ENCODE measurements at places on chromosomes 2 and 18.

- DNase-seq, result no peak
These were observed 40.6 kb upstream of the SNED1 start for GRCh38 chr2:240957656-240958365.

GRCh38 chr2:217090024-217090473 lies 230.2 kb upstream of the TNP1 start:
- DNase-seq, result no peak

DNA sequence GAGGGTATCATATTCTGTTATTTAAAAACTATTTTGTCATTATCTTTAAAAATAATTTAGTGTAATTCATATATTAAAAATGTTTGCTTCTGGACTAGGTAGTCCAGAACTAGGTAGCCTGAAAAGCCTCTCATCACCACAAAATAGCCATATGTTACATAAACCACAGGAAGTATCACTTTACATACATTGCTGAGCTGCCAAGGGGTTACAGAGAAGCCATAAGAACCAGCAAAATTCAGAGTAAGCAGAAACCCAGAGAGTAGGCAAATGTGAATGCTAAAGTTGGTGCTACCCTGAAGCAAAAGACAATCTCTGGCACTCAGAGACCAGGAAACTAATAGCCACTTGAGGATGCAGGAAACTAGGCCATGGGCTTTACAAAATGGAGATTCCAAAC lies 60.9 kb downstream of the LOXHD1 start:
- no peak for DNase-seq

GRCh38 chr2:179538406-179539123 lies 273.9 kb upstream of the SESTD1 start:
- peak; percentile 8 for DNase-seq

DNA sequence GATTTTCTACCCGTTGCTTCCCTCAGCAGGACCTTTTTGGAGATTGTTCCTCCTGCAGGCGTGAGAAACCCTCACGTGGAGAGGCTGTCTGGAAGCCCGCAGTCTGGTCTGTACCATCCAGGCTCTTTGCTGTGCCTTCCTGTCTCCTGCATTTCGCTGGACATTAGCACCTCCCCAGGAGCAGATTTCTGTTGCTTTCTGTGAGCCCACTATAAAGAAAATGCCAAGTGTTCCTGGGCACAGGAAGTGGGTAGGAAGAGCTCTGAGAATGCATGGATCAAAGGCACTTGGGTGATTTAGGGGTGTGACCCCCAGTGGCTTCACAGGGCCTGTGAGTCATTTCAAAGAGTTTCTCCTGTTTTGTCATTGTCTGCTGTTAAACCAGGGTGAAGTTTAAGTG lies 27.3 kb downstream of the SPTBN1 start:
- no peak for DNase-seq

DNA sequence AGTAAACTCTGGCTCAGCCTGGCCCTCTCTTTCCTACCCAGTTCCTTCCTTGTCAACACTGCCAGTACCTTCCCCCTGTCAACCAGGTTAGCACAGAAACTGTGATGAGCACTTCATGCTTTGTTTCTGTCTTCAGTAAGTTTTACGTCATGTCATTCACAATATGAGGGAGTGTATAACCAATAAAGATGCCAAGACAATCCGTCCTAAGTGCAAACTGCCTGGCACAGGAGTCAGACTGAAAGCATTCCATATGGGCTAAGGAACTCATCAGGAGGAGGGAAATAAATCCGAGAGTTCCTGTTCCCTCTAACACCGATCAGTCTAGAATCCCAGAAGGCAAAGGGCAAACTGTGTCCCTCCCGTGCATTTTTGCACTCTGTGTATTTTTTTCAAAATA lies 507.2 kb downstream of the CMPK2 start:
- DNase-seq, result no peak

GRCh38 chr2:176774766-176775451 lies 437.7 kb upstream of the HNRNPA3 start:
- DNase-seq, result no peak

DNA sequence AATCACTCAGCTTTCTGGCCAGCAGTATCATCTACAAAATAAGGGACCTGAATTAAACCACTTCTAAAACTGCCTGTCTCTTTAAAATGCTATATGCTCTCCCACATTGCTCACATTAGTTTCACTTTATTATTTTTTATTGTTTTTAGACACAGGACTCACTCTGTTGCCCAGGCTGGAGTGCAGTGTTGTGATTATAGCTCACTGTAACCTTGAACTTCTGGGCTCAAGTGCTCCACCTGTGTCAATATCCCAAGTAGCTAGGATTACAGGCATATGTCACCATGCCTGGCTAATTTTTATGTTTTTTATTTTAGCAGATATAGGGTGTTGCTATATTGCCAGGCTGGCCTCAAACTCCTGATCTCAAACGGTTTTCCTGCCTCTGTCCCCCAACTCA lies 591.3 kb upstream of the ZNF804A start:
- no peak for DNase-seq

- DNase-seq, result peak; percentile 26
These were observed 17.0 kb upstream of the LINC00305 start for GRCh38 chr18:64165906-64166305.

DNA sequence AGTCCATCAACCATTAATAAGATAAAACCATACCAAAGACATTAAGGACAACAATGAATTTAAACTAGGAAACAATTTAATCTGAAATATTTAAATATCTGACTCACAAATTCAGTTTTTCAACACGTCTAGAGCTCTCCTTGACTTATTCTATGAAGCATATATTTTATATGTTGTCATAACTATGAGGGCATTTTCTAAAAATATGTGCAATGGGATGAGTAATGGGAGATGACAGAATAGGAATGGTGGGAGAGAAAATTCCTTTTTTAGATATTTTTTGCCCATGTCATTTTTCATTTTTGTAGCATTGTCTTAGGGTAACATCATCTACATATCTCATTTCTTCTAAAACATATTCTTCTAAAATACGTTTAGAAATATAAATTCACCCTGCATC lies 79.2 kb upstream of the CDH2 start:
- DNase-seq, result no peak

- DNase-seq, result no peak
These were observed 1.2 kb upstream of the UGT1A7 start for GRCh38 chr2:233680361-233681045.

DNA sequence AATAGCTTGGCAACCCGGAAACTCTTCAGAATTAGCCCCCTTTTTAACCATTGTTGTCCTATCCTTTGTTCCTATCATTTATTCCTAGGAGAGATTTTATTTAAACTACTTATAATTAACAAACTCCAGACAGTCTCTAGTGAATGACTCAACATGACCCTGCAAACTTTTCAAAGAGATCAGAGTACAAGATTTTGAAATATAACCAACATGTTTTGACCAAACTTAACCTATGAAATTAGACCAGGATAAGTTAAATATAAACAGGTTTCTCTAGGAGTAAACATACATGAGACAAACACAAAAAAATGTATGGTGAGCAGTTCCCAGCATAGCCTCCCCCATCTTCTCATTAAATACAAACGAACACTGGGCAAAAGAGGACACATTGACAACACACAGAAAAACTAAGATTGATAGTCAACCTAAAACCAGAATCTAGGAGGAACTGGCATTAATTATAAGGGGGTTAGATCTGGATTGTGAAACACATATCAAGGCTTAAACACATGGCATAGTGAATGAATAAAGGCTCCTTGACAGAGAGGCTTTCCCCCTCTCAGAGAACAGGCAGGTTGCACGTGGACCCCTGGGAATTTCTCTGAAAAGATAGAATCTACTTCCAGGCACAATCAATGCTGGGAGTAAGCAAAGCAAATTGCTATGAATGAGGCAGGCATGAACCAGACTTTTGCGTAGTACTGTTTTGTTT lies 284.1 kb downstream of the IRS1 start:
- no peak for DNase-seq

DNA sequence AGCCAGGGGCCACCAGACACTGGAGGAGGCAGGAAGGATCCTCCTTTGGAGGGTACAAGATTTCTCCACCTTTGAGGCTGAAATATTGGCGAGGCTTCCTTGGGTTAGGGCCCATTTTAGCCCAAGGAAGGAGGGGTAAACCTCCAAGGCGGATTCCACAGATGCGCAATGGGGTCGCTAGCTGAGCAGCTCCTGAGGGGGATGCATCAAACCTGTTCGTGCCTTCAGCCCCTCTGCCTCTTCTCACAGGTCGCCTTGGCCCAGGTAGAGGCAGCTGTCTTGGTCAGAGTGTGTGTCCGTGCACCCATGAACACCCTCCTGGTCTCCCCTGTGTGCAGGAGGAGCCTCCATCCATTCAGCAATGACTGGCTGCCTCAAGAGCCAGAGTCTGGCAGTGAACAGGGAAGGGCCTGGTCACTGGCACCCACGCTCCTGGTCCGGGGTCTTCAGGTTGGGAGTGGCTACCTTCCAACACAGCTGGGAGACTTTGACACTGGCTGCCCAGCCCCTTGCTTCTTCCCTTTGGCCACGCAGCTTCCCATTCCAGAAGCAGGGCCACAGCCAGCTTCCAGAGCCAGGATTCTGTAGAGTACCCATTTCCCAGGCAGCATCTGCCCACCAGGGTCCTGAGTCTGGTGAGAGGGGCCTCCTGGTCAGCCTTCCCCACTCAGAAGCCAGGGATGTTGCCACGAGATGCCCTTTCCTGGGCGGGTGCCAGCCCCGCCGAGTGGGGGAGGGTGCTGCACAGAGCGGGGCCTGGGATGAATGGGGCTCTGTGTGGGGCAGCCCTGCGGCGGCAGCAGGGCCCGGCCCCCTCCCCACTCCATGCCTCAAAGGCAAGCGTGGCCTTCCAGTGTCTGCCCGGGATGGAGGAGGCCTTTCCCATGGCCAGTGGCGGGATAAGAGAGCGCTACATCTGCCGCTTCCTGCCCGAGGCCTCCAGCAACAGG lies 95.8 kb upstream of the GPC1 start:
- no peak for DNase-seq

GRCh38 chr2:43099797-43100196 lies 126.6 kb downstream of the ZFP36L2 start:
- no peak for DNase-seq

GRCh38 chr2:33312355-33312754 lies 164.1 kb upstream of the RASGRP3 start:
- DNase-seq, result no peak

DNA sequence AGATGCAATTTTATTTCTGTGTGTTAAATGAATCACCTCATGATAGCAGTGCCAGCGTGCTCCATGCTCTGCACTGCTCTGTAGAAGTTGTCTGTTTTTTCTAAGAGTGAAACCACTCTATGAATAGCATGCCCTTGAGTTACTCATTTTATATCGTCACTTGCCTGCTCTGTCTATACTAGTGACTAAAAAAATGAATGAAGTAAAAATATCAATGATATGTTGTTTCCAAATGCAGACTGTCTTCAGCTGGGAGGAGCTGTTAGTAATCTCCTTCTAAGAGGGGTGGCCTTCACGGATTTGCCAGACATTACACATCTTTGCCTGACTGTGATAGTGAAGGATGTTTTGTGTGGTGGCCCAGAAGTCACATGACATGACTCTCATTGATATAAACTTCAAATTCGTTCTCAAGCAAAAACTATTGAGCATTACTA lies 852.1 kb downstream of the CNTNAP5 start:
- DNase-seq, result no peak

DNA sequence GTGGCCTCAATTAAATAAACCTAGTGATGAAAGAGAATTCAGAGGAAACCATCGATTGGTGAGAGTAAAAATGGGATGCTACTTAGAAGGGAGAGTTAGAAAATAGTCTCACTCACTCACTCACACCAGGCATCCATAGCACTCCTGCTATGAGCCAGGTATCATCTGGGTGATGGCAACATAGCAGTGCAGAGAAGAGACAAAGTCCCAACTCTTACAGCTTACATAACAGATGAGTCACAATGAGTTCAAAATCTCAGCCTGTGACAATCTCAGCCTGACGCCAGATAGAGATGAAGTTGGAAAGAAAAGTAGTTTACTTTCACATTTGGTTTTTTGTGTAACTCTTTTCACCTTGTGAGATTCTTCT lies 55.4 kb upstream of the THOC1 start:
- no peak for DNase-seq

GRCh38 chr2:100902817-100903405 lies 83.0 kb downstream of the NPAS2 start:
- DNase-seq, result peak; percentile 93

GRCh38 chr2:127089478-127090235 lies 17.3 kb downstream of the BIN1 start:
- no peak for DNase-seq

- no peak for DNase-seq
These were observed 18.0 kb downstream of the ANKRD44 start for GRCh38 chr2:197292619-197293018.

DNA sequence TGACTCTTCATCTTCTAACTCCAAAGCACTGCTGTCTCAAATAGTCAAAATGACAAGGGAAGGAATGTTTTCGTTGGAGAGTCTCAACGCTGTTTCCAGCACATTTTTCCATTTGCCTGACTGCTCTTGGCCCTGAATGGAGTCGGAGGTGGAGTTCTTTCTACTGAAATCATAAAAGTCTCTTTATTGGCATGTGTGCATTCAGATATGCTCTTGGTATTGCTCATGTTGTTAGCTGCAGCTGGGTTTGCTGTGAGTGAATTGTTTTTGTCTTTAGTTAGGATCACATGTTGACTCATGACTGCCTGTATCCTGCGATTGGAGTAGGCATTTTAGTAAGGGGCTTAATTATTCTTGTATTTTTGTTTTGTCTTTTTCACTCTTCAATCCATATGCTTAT lies 16.8 kb downstream of the TMEM17 start:
- no peak for DNase-seq

DNA sequence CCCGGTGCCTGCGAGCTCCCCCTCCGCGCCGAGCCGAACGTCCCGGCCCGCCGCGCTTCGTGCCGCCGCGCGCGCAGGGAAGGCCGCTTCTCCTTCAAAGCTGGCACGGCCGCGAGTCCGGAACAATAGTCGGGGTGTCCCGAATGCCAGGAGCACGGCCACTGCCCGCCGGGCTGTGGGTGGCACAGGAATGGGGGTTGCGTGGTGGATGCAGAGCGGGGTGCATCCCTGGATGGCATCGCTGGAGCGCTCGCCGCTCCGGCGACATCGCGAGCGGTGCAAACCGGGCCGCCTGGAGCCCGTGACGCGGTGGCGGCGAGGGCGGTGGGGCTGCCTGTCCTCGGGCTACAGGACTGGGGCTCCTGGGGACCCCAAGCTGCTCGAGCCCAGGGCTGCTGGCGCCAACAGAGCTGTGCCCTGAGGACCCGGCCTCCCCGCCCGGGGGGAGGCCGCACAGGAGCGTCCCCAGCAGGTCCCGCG lies 1.1 kb upstream of the SATB2 start:
- peak; percentile 1 for DNase-seq

DNA sequence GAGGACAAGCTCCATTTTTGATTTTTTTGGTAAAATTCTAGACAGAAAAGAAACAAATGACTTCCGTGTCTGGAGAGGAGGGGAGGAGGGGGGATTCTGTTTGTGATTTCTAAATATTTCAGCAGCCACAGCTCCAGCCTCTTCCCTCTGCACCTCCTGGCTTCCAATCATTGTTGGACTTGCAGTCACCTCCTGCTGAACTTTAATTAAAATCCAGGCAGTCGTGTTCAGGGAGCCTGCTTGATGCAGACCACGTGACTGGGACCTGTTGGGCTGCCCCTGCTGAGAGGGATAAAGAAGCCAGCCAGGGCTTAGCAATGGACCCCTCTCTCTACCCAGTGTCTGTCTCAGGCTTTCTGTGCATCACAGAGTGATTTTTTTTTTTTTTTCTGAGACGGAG lies 115.1 kb downstream of the SH3BP4 start:
- DNase-seq, result no peak
